ENCODE measurements at places on chromosomes 4 and X.

- DNase-seq = no peak
Measured at GRCh38 chr4:148210661-148211060, 231.6 kb downstream of the NR3C2 start.

DNA sequence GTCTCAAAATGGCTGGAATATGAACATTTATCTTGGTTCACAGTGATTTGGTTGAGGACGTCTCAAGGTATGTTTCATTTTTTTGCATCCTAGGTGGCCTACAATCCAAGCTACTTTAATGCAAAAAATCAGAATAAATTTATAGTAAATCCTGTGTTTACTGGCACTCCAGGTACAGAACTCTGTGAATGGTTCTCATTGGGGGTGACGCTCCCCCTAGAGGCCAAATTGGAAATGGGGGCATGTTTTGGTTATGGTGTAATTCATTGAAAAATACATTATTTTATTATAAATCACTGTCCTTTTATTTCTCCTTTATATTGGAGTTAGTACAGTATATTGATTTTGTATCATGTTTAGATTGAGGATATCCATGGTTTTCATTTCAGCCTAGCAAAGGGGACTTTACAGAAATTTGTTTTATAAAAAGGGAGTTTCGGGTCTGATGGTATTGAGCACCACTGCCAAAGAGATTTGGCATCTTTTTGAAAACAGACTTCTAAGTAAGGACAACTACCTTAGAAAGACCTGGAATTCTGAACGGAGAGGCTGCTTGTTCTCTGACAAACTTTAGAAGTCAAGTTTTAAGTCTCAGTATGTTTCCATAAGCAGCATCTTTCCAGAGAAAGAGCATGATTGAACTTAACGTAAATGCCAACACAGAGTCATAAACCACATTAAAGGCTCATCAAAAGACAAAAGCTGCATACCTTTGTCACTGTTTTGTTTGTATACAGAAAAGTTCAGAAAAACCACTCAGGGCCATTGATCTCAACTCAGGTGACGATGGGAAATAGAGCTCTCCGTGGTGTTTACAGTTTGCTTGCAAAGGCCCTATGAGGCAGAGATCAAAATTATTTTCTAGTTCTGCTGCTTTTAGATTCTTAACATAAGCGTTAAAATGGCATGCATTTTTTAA, 19.4 kb downstream of the MTM1 start:
- DNase-seq = no peak

DNA sequence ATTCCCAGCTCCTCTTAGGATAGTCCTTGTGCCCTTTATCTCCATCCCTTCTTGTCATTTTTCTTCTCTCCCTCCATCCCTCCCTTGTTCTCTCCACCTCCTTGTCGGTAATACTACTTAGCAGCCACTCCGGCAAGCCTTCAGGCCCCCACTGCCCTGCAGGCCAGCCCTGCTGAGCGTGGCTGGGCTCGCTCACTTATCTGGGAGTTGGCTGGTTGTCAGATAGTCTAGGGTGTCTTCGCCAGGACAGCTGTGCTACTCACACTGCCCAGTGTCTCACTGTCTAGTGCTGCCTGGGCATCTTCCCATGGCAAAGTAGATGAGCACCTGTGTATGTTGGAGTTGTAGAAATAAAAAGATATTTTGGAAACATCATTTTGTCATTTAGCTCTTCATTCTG, 75.0 kb downstream of the STK32B start:
- DNase-seq = no peak

- no peak for DNase-seq
Measured at GRCh38 chr4:35934320-35934981, 309.9 kb downstream of the ARAP2 start.

- no peak for DNase-seq
Measured at GRCh38 chrX:134682081-134682480, 23.8 kb upstream of the PLAC1 start.

DNA sequence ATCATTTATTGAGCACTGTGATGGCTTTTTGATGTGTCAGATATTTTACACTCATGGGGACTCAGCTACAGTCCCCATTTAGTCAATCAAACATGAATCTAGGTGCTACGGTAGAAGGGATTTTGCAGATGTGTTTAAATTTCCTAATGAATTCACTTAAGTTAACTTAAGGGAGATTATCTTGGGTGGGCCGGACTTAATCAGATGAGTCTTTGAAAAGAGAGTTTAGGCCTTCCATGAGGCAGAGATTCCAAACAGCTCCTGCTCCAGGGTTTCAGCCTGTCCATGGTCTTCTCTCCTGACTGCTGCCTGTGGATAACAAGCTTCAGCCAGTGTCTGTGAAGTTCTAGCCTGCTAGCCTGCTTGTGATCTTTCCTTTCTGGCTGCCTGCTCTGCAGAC, 202.4 kb downstream of the IDS start:
- DNase-seq = no peak

DNA sequence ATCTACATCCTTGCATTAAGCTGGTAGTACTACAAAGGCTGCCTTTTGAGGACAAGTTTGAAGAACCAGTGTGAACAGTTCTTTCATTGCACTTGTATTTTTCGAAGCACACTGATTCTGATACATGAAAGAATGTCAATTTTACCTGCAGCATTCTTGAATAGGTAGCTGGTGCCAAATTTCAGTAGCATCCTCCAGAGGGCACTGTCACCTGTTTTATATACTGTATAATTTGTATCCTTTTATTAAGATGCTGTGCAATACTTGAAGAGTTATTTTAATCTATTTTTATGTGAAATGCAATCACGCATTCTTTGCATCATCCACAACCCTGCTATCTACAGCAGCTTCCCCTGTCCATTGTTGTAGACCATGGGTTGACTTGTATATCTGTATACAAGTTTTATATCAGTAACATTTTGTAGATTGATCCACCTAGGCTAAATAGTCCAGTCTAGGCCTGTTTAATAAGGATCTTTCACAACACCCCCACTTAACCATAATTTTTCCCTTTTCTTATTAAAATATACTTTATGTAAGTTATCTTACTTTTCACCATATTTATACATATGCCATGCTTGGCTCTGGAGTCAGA, 325.7 kb downstream of the PCDH7 start:
- DNase-seq = peak; percentile 3

Data from SHP77 (cell line).